Cerebellar nuclear complex (tissue), 1 donor: ENCODE measurements at places on chromosomes 1 and 21.

- no peak for DNase-seq
These were observed 116.5 kb upstream of the C1orf174 start for GRCh38 chr1:4016351-4017130.

- no peak for DNase-seq
These were observed 9.7 kb downstream of the TLCD4 start for GRCh38 chr1:95126846-95127245.

- no peak for DNase-seq
These were observed 87.5 kb upstream of the CACYBP start for GRCh38 chr1:174912264-174912663.

GRCh38 chr1:2322065-2322571, 69.2 kb downstream of the MORN1 start:
- no peak for DNase-seq

DNA sequence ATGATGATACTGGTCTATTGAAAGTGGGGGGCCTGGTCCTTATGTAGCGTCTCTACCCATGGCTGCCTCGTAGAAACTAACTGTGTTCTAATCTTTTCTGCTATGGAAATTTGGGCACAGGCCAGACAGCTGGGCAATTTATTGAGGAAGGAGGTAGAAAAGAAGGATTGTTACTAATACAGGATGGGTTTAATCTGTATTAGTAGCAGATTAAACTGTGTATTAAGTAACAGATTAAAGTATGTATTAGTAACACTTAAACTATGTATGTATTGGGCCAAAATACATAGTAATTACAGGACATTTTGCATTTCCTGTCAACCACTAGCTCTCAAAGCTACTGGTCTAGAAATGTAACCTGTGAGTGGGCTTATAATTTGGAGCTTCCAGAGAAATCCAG, 142.0 kb downstream of the MAST2 start:
- no peak for DNase-seq

DNA sequence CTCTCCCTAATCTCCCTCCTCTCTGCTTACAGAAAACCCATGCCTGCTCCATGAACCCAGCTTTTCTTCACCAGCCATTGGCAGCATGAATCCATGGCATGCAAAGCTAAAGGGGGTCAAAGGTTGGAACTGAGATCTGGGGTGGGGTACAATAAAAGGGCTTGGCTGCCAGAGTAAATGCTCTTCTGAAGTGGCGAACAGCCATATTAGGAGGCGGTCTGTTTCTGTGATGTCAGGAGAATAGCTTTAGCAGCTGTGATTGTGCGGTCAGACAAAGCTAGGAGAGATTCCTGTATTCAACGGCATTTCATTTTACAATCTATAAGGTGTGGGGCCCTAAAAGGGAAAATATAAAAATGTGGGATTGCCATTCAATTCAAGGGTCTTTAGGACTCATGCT, 71.7 kb upstream of the TMPRSS2 start:
- no peak for DNase-seq

DNA sequence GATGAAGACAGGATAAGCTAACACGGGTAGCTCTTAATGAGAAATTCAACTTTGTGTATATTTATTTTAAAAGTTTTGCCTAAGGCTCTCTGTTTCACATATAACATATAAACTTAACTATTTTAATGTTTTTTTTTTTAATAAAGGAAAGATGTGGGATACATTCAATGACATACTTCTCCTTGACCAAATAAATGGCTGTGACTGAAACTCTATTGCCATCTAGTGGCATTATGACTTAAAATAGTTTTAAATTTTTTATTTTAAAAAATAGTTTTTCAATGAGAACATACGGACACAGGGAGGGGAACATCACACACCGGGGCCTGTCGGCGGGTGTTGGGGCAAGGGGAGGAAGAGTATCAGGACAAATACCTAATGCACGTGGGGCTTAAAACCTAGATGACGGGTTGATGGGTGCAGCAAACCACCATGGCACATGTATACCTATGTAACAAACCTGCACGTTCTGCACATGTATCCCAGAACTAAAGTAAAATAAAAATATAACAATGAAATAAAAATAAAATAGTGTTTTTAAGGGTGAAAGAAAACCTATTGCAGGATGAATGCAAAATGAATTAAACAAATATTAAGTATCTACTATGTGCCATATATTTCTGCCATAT, 83.4 kb downstream of the LYST start:
- no peak for DNase-seq

GRCh38 chr1:168567007-168567406, 9.4 kb upstream of the XCL1 start:
- no peak for DNase-seq

- no peak for DNase-seq
These were observed 974.8 kb downstream of the ADGRL2 start for GRCh38 chr1:82775406-82776000.
